Fibroblast of skin of abdomen (primary cell): ENCODE measurements at places on chromosomes 2 and 18.

GRCh38 chr2:73564986-73565385, 77.2 kb downstream of the NAT8 start:
- no peak for DNase-seq

GRCh38 chr2:105329197-105329554, 359 bp downstream of the TGFBRAP1 start:
- DNase-seq: no peak

GRCh38 chr2:183495079-183495478, 370.8 kb downstream of the NUP35 start:
- DNase-seq: no peak

GRCh38 chr2:55887351-55887750, 36.2 kb downstream of the EFEMP1 start:
- DNase-seq: peak; percentile 38

GRCh38 chr2:206642075-206643025, at the start of gene FAM237A:
TSS of gene FAM237A (plus strand) at chr2:206642487. CDS start at chr2:206644237, 1,750 bp downstream.
- DNase-seq: peak; percentile 58

DNA sequence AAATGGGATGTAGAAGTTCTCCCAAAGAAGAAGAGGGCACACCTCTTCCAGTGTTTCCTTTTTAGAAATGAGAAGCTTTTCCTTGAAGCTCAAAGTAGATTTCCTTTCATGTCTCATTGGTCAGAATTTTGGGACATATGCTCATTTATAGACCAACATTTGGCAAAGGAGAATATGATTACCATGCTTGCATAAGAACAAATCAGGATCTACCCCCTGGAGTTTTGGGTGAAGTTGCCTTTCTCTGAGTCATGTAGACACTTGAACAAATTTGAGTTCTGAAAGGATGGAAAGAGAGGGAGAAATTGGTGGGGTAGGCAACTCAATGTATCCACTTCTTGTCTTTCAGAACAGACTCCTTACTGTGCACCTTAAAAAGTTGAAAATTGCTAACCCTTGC, 409.0 kb downstream of the SLC4A3 start:
- peak; percentile 16 for DNase-seq

- no peak for DNase-seq
These were observed 9.2 kb downstream of the ACOXL start for GRCh38 chr2:110741491-110741980.

DNA sequence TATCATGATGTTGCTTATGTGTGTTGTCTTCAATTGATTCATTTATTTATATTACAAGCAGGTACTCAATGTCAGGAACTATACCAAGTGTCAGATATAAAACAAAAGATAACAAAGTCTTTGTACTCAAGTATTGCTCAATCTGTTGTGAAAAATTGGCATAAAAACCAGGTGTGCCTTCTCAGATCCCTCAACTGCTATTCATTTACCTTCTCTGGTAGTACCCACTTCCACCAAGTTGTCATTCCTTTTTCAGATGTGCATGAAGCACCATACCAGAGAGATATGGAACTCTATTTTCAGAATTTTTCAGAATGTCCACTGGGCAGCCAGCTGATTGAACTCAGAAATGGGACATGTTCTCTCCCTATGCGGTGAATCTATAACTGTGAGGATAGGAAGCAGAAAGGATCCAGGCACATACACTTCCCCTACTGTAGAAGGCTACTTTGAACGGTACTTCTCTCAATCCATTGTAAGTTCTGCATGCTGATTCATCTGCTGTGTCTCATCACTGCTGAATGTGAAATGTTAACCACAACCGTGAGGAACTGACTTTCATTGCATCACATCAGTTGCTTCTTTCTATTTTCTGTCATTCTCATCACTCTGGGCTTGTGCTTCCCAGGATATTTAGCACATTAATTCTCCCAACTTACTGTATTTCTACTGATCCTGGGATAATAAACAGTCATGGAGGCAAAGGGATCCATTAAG, 1621.3 kb downstream of the SUCLG1 start:
- DNase-seq: peak; percentile 95

DNA sequence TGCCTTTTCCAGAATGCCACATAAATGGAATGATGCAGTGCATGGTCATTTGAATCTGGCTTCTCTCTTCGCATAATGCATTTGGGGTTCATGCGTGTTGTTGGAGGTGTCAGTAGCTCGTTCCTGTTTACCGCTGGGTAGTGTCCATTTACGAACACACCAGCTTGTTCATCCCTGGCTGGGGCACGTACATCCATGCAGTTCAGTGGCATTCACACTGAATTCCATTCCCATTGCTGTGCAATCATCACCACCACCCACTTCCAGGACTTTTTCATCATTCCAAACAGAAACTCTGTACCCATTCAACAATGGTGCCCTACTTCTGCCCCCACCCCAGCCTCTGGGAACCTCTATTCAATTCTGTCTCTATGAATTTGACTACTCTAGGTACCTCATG, 14.7 kb upstream of the CIDEA start:
- DNase-seq: peak; percentile 33

- DNase-seq: peak; percentile 26
These were observed 37.3 kb downstream of the PAX3 start for GRCh38 chr2:222261504-222261903.

DNA sequence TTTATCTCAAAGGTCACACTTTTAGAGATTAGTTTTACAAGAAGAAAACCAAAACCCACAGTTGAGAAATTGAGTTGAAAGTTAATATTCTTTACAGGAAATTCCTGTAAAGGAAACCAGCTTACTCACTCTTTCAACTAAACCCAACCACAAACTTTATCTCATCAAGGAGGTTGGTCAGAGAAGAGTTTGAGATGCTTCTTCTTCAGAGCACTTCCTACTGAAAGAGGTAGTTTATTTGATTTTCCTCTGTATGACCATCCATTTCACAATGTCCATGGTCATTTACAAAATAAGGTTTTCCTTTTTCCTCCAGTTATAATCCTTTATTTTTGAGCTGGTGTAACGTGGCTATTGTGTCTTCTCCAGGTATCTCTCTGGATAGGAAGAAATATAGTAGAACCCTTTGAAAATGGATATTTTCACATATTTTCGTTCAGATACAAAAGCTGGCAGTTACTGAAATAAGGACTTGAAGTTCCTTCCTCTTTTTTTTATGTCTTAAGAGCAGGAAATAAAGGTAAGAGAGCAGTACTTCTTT, 4.5 kb upstream of the IL18RAP start:
- no peak for DNase-seq

- no peak for DNase-seq
These were observed 117.2 kb upstream of the NCK2 start for GRCh38 chr2:105627534-105627933.

GRCh38 chr18:34632321-34632720, 77.8 kb upstream of the DTNA start:
- no peak for DNase-seq

GRCh38 chr18:9726936-9727335, 18.8 kb downstream of the RAB31 start:
- DNase-seq: no peak

GRCh38 chr2:229090225-229090624, 180.9 kb downstream of the PID1 start:
- DNase-seq: peak; percentile 3

GRCh38 chr18:23994361-23994902, 20.1 kb upstream of the TTC39C start:
- peak; percentile 87 for DNase-seq

- DNase-seq: no peak
These were observed 5.6 kb downstream of the QPCT start for GRCh38 chr2:37350034-37350433.

DNA sequence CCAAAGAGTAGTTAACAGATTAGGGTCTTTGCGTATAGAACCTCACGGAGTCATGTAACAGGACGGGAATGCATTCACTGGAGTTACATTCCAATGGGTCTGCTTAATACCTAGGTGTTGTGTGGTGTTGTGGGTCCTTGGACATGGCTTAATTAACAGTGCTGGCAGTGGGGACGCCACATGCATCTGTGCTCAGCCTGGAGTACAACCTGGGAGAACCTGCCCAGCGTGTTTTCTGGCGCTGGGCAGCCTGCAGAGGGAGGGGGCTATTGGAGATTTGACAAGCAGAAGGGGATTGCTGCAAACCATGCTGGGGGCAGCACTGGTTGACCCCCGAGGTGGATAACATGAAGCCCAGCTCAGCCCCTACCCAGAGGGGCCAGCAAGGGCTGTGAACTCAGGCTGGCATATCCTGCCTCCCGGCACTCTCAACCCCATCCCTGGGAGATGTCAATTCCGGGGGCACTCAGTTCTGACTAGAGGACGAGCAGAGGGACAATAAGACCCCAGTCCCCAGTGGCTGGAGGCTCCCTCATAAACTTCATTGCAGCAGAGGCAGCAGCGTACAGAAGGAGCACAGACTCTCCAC, 29.3 kb upstream of the COPS8 start:
- no peak for DNase-seq

DNA sequence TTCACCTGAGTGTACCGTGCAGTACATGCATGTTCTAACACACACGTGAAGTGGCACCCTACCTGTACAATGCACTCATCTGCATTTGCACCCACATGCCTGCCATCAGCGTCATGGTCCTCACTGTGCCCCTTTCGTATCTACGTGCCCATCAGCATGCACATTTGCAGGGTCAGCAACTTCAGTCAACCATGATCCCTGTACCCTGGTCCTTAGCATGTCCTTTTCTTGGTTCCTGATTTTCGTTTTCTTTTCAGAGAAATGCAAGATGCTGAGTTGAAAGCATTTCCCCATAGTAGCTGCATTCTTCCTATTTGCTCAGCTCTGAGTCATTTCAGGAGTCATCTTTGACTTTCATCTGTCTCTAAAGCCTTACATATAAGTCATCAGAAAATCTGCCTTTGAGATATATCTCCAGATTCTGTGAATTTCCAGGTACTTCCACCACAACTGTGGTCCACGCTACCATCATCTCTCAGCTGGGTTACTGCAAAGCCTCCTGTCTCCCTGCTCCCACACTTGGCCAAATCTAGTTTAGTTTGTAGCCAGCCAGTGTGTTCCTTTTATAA, 14.7 kb upstream of the PUM2 start:
- DNase-seq: peak; percentile 68

GRCh38 chr2:230226051-230226551, 565 bp downstream of the SP140 start:
- no peak for DNase-seq

GRCh38 chr2:53987336-53987921, 16.6 kb upstream of the PSME4 start:
- DNase-seq: peak; percentile 6

DNA sequence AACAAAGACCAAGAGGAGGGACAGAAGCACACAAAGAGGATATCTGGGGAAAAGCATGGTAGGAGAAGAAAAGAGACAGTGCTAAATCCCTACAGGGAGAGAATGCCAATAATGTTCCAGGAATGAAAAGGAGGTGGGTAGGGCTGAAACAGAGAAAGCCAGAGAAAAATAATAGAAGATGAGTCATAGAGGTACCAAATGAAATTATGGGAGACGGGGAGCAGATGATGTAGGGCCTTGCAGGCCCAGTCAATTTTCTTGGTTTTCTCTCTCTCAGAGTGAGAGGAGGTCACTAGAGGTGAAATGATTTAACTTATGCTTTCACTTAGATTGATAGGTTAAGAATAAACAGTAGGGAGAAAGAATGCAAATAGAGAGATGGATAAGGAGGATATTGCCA, 61.5 kb downstream of the RPRM start:
- DNase-seq: no peak

DNA sequence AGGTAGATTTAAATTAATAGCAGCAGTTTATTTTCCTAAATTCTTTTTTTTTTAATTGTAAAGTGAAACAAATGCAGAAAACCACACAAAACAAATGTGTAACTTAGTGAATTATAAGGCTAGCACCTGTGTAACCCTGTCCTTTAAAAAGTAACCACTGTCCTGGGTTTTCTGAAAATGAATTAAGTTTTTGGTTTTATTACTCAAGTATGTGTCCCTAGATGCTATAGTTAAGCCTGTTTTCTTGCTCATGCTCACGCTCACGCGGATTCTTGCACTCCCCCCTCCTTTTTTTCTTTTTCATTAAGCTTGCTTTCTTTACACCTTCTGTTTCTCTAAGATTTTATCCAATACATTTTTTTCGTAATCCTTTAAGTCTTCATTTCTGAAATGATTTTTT, 207.7 kb upstream of the STON1 start:
- no peak for DNase-seq

DNA sequence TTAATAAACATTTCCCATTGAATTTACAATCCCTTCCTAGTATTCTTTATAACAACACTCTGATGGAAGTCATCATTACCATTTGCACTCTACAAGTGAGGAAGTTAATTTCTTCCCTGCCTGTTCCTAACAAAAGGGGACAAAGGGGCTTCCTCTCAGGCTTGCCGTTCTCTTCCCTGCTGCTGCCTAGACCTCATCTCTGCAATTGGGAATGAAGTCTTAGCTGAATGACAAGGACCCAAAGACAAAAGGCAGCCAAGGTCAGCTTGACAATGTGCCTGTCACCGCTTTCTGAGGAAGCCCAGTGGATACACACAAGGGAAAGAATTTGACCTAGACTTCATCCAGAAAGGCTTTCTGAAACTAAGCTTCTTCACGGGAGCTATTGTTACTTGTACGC, 416.4 kb downstream of the CMPK2 start:
- no peak for DNase-seq

GRCh38 chr2:222796413-222797103, 64.3 kb upstream of the ACSL3 start:
- peak; percentile 10 for DNase-seq

GRCh38 chr2:157822993-157823392, 53.1 kb downstream of the ACVR1 start:
- DNase-seq: peak; percentile 51

DNA sequence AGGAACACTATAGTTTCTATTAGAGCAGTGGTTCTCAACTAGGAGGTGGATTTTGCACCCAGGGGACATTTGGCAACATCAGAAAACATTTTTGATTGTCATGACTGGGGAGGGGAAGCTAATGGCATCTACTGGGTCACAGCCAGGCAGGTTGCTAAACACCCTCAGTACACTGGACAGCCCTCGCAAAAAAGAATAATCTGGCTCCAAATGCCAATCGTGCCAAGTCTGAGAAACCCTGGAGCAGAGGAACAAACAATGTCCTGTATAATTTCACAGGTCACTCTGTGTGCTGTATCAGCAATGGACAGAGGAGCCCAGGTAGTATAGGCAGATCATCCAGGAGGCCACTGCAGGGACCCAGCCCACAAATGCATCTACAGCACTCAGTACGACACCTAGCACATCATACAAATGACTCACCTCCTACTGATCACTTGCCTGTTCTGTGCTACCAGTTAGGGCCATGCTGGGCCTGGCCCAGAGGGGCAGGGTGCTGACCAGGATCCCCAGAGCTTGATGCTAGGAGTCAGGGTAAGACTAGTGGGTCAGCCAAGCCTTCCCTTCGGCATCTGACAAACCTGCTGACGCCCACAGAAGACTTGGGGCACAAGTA, 37.6 kb downstream of the SFXN5 start:
- no peak for DNase-seq

GRCh38 chr2:217940261-217941220, 62.3 kb downstream of the TNS1 start:
- no peak for DNase-seq

- no peak for DNase-seq
These were observed 48.2 kb downstream of the KCMF1 start for GRCh38 chr2:85019121-85019520.

- DNase-seq: peak; percentile 81
These were observed 33.6 kb downstream of the GCG start for GRCh38 chr2:162118166-162119031.
